ENCODE measurements at places on chromosomes 16 and 17.

DNA sequence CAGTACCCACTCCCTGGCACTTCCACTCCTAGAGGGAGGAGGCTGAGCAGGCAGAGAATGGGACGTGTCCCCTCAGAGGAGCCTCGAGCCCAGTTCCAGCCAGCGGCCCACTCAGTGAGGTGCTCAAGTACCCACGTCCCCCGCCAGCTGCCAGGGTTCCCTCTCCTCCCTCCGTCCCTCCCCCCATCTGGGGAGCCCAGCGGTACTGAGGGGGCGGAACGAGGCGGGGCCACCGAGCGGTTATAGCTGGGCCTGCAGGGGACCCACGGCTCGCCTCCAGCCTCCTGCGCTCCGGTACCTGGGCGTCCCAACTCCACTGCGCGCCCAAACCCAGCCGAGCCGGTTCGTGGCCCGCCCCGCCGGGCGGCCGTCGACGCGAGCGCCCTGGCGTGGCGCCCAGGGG is at the start of gene NPW:
TSS of gene NPW (plus strand) at position 268 of the 403 bp plus-strand sequence.
- no peak for DNase-seq

- no peak for DNase-seq
Measured at GRCh38 chr16:68230176-68230571, 5.8 kb downstream of the ESRP2 start.

GRCh38 chr16:49281480-49281842 is at the start of gene CBLN1:
TSS of gene CBLN1 (minus strand) at chr16:49281838. CDS start at chr16:49281465, 373 bp downstream.
- no peak for DNase-seq

DNA sequence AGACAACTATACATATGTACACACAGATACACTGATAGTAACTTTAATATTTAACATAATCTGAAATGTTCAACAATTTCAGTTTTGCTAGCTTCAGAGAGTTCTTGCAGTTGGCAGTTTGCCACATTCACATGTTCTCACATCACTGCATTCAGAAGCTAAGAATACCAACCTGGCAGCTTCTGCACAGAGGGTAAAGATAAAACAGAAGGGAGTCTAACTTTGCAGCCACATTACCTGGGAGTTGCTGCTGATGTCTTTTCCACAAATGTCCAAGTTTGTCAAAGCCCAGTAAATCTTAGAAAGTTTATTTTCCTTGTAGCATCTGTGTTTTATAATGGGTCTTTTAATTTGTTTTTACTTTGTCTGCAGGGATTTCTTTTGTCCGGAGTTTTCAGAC is 332.0 kb downstream of the BCAS3 start:
- DNase-seq, result no peak

DNA sequence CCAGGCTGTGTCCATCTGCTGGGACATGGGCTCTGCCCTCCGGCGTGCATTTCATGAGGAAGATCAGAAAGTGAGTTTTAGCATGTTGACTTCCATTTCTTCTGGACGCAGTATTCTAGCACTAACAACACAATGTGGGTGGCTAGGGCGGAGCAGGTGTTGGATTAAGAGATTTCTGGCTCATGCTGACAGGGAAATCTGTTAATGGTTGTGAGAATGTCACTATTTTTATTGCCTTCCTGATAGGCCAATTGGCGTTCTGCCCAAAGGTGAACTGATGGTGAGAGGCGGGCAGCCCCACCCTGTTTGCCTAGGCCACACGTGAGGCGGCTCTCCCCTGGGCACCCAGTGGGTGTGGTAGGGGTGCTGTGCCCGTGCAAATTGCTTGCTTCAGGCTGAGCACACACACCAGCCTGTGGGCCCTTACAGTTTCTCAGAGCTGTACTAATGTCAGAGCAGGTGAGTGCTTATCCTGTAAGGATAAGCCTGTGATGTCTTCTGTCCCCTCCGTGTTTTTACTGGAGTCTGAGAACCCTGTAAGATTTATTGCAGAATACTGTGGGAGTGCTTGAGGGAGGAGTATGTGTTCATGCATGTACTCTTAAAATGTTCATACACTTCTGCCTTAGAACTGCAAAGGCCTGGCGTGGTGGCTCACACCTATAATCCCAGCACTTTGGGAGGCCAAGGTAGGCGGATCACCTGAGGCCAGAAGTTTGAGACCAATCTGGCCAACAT is 30.9 kb downstream of the PGS1 start:
- no peak for DNase-seq

GRCh38 chr17:40303708-40304551 is 5.0 kb upstream of the RARA start:
- no peak for DNase-seq

- DNase-seq, result no peak
Measured at GRCh38 chr17:63596856-63597586, 3.7 kb upstream of the TACO1 start.

GRCh38 chr17:68398691-68399637 is 58.3 kb downstream of the WIPI1 start:
- peak; percentile 82 for DNase-seq

- DNase-seq, result peak; percentile 91
Measured at GRCh38 chr17:13346081-13346533, 255.6 kb downstream of the HS3ST3A1 start.

GRCh38 chr17:1939981-1940809 is 84.9 kb downstream of the RTN4RL1 start:
- DNase-seq, result no peak

- DNase-seq, result no peak
Measured at GRCh38 chr16:66580605-66581209, 1.4 kb downstream of the CMTM2 start.

GRCh38 chr17:56594320-56595107 is 1.0 kb downstream of the NOG start:
- no peak for DNase-seq

DNA sequence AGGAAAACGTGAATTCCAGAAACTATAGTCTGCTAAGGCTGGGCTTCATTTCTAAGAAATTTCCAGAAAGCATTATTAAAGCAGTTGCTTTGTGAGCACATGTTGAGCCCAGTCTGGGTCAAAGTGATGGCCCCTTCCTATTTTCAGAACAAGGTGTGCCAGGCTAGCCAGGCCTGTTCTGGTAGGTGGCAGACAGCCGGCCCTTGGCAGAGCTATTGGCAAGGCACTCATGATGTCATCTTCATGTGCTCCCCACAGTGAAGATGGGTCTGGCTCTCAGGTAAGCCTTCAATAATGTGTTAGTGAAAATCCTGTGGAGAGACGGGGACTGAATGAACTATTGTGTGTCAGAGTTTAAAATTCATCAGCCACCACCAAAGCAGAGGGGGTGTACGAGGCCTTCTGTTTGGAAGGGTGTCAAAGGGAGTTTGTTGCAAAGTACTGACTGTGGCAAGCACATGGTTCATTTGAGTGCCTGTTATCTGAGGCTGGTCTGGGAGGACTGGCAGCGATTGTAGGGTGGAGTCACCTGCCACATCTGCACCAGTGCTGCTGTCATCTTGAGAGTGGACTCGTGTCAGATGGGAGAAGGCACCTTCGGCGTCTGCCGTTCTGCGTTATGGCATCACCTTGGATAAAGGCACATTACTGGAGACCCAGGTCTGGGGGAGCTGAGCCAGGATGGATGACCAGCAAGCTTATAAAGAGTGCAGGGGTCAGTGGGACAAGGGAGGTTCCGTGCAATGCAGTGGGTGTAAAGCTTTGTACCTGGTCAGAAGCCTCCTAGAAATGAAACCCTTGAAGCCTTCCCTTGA is 43.4 kb downstream of the KSR1 start:
- no peak for DNase-seq

- DNase-seq, result peak; percentile 85
Measured at GRCh38 chr17:65561452-65562205, at the start of gene AXIN2. TSS of gene AXIN2 (minus strand) at chr17:65561648. CDS start at chr17:65558620, 3,028 bp downstream.

DNA sequence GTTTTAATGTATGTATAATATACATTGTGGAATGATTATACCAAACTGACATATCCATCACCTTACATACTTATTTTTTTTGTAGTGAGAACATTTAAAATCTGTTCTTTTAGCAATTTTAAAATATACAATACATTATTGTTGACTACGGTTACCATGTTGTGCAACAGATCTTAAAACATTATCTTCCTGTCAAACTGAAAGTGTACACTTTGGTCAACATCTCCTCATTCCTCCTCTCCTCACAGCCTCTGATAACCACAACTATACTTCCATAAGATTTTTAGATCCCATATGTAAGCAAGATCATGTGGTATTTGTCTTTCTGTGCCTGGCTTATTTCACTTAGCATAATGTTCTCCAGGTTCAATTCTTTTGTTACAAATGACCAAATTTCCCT is 7.5 kb upstream of the DNAJA2 start:
- no peak for DNase-seq

- DNase-seq, result no peak
Measured at GRCh38 chr17:80291691-80292487, 31.2 kb downstream of the RNF213 start.

GRCh38 chr17:22221344-22221743 is 529.0 kb downstream of the KCNJ18 start:
- no peak for DNase-seq

- DNase-seq, result no peak
Measured at GRCh38 chr17:4598776-4599504, 14.6 kb downstream of the SMTNL2 start.

DNA sequence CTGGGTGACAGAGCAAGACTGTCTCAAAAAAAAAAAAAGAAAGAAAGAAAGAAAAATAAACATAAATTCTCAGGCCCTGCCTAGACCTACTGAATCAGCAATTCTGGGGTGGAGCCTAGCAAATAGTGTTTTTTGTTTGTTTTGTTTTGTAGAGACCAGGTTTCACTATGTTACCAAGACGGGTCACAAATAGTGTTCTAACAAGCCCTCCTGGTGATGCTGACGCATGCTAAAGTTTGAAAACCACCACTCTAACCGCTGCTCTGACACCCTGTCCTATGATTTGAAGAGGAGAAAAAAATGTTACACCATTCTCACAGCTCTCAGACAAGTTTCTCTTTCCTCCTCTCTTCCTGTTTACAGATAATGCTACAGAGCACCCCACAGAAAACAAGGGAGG is 1.5 kb downstream of the MRPL10 start:
- DNase-seq, result no peak

DNA sequence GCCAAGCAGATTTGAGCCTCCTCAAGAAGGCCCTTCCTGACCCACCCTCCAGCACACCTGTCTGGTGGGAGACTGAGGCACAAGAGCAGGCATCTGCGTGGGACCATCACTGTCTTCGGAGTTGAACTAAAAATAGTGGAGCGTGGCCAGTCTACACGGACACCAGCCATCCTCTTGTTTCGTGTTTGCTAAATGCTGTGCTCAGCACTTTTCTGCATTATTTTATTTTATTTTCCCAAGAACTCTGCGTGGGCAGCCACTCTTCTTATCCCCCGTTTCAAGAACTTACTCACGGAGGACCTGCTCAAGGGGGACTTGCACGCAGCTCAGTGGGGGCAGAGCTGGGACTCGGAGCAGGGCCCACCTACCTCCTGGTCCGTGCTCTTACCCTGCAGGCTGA is 60.8 kb downstream of the SOCS3 start:
- no peak for DNase-seq

GRCh38 chr17:32944248-32945020 is 16.5 kb downstream of the TMEM98 start:
- no peak for DNase-seq

DNA sequence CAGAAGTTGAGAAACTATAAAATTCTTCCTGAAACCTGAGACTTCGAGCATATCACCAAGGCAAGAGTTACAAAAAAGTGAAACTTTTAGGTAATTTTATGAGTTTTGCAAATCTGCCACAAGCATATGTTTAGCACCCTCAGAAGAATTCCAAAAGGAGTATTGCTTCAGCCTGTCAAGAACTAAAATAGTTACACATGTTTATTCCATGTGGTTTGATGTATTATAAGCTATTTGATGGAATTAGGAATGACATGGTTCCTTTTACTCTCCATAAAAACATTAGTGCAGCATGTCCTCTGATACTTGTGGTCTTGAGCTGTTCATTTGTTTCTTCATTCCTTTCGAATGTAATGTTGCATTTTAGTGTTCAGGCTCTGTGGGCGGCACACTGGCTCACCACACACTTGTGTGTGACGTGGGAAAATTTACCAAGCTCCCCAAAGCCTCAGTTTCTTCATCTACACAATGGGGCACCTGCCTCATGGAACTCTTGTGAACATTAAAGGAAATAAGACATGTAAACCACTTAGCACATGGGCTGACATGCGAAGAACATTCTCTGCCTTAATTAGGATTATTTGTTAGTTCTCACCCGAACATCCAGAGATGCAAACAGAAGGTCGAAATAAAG is 204.2 kb upstream of the FOXF1 start:
- no peak for DNase-seq

DNA sequence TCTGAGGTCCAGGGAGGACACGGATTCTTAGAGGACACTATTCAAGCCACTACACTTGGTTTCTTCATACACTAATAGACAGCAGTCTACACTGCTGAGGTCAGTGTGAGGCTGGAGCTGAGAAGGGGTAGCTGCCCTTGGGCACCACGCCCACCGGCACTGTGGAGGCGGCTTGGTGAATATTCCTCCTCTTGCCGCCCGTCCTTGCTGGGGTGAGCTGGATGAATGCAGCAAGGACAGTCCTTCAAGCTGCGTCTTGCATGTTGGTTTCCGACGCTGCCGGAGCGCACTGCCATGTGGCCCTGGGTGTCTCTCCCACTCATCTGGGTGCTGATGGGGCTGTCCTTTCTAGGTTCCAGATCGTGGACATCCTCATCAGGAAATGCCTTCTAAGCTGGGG is 2.6 kb downstream of the ZNF205 start:
- no peak for DNase-seq

DNA sequence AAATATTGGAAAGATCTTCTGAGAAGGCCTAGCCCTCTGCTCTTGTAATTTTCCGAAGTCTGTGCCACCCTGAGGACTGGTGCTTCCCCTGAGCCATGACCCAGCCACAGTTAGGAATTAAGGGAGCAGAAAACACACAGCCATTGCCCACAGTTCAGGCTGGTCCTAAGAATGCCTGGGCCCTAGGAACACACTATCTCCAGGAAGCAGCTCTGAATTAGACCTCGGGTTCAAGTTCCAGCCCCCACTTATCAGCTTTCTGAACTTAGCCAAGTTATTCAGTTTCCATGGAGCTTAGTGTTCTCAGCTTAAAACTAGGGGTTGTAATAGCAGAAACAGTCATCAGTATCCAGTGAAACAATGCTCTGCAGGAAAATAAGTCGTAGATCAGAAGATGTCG is 56.0 kb downstream of the CDH13 start:
- no peak for DNase-seq

GRCh38 chr16:69754143-69754468 is 620 bp downstream of the NOB1 start:
- DNase-seq, result no peak

DNA sequence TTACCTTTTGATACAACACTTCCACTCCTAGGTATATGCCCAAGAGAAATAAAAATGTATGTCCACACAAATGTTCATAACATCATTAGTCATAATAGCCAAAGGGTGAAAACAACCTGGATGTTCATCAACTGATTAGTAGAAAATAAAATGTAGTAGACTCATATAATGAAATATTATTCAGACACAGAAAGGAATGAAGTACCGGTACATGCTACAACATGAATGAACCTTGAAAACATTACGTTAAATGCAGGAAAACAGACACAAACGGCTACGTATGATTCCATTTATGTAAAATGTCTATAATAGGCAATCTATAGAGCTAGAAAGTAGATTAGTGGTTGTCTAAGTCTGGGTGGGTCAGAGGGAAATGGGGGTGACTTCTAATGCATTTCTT is 358.5 kb downstream of the CA10 start:
- no peak for DNase-seq
